ENCODE measurements at places on chromosomes 16 and 17. TPM values are rescaled to one million over a fixed set of nuclear protein-coding genes. Genes with fewer than 3 reads are reported as not detected.

CCNF gene
- 8.0 TPM for polyA plus RNA-seq

TVP23A gene
- 2.8 TPM for polyA plus RNA-seq

DNA sequence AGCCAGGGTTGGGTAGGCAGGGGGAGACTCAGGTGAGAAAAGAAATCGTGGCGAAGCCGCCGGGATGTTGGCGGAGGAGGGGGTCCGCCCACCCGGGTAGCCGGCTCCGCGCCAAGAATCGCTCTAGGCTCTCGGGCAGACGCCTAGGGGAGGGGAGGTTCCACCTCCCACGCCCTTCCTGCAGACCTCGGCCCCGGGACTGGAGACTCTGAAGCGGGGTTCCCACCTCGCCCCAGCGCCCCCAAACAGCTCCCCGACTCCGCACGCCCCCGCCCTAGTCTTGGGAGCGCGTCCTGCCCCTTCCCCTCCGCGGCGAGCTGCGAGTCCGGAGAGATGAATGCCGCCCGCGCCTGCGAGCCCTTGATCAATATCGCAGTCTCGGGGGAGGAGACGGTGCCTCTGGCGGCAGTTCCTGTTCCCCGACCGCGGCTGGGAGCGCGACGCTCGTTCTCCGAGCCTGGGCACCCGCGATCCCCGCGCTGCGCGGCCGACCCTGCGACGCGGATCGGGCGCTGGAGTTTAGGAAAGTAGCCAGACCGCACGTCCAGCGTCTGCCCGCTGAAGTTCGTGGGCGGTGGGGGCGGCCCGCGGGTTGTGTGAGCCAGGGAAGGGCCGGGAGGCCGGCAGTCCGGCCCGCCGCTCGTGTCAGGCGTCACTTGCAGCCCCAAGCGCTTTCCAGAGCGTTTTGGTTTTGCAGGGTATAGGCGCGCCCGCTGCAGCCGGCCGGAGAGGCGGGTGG, 790 bp downstream of the CRHR1 start:
- DNase-seq, result peak; percentile 16

GRCh38 chr17:79940459-79941087, 95.1 kb downstream of the TBC1D16 start:
- no peak for DNase-seq

DNA sequence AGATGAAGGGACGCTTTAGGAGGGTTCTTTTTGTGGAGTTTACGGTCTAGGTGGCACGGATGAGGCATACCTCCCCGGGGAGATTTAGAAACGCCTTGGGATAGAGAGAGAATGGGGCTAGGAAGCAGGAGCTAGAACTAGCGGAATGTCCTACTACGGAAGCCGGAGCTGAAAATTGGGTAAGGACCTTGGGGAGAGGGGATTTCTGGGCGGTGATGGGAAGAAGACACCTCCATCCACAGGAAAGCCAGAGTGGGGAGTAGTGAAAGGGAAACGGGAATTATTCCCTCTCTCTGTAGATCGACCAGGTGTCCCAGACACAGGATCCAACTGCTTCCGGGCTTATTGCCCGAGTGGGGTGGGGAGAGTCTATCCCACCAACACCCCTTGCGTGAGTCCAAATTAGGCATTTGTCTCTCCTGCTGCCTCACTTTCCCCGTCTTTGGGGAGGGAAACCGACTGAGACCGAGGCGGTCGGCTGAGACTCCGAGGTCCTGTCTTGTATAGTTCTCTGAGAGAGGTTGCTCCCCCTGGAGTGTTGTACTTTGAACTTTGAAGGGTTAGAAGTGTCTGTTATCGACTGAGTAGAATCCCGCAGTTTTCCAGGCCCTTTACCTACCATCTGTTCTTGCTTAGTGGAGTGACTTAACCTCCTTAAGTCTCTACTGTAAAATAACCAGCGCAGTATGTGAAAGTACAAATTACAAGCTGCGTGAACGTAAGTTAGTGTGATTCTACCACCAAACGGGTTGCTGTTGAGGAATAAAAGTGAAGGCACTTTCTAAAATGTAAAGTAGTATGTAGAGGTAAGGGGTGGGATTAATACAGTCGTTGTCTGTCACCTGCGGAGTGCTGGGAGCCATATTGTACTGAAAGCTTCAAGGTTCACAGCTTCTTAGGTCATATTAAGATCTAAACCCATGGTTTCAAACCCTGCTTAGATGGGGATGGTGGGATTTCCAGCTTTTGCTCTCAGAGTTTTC, 1.0 kb downstream of the RSPRY1 start:
- peak; percentile 75 for DNase-seq

DNA sequence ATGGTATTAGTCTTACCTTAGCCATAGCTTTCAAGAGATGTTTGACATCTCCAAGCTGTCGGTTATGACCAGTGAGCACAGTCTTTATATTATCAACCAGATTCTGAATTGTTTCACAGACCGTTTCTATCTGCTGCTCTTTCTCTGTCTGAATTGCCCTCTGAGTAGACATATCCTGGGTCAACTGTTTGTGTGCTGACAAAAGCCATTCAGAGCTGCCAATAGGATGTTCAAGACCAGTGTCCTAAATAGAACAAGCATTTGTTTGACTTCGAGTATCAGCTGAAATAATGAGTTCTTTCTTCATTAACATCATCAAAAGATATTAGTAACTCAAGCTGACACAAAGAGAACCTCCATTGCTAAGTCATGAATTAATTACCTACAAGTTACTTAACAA, 14.9 kb upstream of the ARL6IP1 start:
- no peak for DNase-seq

DNA sequence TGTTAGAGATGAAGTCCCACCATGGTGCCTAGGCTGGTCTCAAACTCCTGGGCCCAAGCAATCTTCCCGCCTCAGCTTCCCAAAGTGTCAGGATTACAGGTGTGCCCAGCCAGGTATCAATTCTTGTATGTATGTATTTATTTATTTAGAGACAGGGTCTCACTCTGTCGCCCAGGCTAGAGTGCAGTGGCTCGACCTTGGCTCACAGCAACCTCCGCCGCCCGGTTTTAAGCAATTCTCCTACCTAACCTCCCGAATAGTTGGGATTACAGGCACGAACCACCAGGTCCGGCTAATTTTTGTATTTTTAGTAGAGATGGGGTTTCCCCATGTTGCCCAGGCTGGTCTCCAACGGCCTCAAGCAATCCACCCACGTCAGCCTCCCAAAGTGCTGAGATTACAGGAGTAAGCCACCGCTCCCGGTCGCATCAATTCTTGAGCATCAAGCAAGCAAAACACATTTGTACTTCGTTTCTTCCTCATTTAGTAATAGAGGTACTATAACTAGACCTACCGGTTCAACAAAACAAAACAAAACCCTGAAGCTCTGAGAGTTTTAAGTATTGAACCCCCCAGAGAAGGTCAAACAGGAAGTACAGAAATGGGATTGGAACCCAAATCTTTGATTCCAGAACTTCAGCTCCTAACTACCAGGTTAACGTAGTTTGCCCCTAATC, 1.0 kb upstream of the ZNF500 start:
- no peak for DNase-seq

DNA sequence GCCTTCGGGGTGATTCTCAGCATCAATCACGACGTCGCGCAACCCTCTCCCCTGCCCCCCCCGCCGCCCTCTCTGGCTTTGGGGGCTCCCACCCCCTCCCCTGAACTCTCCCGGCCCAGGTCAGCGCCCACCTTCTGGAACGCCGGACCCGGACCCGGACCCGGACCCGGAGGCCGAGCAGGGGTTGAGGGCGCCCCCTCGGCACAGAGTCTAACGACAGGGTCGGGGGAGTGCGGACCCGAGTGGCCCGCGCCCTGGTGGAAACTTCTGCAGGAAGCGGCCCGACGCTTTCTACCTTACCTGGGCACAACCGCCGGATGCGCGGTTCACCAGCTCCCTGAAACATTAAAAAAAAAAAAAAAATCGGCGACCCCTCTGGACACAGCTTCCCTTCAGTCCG, 16.2 kb downstream of the SALL1 start:
- DNase-seq, result no peak

C16orf96 gene
- 0.33 TPM for polyA plus RNA-seq

DNA sequence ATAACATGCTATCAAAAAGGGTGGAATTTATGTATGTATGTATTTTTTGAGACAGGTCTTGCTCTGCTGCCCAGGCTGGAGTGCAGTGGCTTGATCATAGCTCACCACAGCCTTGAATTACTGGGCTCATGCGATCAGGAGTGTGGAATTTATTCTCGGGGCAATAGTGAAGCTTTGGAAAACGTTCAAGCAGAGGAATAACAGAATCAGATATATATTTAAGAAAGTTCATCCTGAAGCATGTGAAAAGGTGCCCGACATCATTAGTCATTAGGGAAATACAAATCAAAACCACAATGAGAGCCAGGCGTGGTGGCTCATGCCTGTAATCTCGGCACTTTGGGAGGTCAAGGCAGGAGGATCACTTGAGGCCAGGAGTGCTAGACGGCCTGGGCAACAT, 7.7 kb upstream of the ITGAE start:
- no peak for DNase-seq

SKAP1 gene
- 0.52 TPM for polyA plus RNA-seq

DNA sequence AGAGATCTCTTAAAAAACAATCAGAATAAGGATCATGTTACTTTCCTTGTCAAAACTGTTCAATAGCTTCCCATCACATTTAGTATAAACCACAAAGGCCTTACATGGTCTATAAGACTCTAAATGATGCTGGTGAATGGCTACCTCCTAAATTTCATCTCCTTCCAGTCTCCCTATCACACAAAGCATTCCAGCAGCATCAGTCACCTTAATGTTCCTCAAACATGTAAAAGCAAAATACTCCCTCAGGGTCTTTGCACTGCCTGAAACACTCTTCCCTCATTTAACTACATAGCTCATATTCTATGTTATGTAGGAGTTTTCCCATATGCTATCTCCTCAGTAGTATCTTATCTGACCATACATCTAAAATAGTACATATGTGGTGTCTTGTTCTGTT, 53.5 kb upstream of the INTS2 start:
- no peak for DNase-seq

CA10 gene
- 4.0 TPM for polyA plus RNA-seq

DNA sequence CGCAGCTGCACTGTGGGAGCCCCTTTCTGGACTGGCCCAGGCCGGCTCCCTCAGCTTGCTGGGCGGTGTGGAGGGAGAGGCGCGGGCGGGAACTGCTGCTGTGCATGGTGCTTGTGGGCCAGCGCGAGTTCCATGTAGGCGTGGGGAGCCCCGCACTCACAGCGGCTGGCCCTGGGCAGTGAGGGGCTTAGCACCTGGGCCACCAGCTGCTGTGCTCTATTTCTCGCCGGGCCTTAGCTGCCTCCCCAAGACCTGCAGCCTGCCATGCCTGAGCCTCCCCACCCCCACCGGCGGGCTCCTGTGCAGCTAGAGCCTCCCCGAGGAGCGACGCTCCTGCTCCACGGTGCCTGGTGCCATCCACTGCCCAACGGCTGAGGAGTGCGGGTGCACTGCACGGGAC, 1.7 kb downstream of the MTHFSD start:
- no peak for DNase-seq

GRCh38 chr17:59110973-59111372, 4.3 kb upstream of the TRIM37 start:
- no peak for DNase-seq

PPL gene
- polyA plus RNA-seq, result 1.1 TPM

- DNase-seq, result no peak
Observed at GRCh38 chr17:47685556-47686275, 8.2 kb upstream of the TBKBP1 start.

MT4 gene
- not detected for polyA plus RNA-seq

KRT31 gene
- 5.5 TPM for polyA plus RNA-seq

GRCh38 chr16:55435387-55435786, 43.6 kb upstream of the MMP2 start:
- no peak for DNase-seq

DNA sequence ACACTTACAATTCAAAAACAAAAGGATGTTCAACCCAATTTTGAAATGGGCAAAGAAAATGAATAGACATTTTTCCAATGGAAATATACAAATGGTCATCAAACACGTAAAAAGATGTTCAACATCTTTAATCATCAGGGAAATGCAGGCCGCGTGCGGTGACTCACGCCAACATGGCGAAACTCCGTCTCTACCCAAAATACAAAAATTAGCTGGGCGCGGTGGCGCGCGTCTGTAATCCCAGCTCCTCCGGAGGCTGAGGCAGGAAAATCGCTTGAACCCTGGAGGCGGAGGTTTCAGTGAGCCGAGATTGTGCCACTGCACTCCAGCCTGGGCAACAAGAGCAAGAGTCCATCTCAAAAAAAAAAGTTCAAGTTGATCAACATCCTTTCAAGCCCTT, 1.8 kb upstream of the CLUAP1 start:
- DNase-seq, result no peak

TIGD7 gene
- 6.5 TPM for polyA plus RNA-seq

CDYL2 gene
- polyA plus RNA-seq, result 2.4 TPM

PERCC1 gene
- 0.49 TPM for polyA plus RNA-seq

DNA sequence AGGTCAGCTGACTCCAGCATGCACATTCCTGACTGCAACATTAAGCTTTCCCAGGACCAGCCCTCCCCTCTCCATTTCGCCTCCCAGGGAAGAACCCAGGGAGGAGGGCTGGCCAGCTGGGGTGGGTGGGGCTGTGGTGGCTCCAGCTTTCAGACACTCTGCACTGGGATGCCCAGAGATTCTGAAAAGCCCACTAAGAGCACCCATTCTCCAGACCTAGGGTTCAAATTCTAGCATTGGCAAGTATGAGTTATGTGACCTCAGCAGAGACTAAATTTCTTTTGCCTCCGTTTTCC, 7.8 kb downstream of the DLX3 start:
- no peak for DNase-seq

ELMO3 gene
- polyA plus RNA-seq, result 1.7 TPM

DNA sequence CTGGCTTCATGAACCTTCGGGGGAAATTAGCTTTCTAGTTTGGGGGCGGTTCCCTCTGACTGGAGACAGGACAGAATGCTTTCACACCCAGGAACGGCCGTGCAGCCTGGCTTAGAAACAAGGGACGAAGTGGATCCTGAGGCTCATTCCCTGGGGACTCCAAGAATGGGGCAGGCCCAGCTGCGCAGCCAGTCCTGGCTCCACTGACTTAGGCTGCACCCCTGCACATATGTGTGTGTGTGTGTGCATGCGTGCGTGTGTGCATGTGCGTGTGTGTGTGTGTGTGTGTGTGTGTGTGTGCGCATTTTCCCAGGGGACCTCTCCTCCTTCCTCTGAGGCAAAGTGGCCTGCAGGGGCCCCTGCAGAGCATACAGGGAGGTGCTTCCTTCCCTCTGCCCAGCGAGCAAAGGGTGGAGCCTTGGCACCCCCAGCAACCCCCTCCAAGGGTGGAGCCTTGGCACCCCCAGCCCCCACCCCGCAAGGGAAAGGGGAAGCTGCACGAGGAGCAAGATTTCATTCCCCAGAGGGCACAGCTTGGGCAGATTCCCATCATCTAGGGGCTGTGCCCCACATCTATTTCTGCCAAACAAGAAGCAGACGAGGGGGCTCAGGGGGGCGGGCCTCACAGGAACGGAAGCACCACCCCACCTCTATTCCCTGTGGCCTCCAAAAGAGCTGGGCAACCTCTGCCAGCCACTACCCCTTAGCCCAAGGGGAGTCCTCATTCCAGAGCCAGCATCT, 97.6 kb upstream of the CBX4 start:
- DNase-seq, result no peak

GRCh38 chr17:2172077-2172851, 117.4 kb downstream of the HIC1 start:
- DNase-seq, result peak; percentile 99

RAB37 gene
- 1.6 TPM for polyA plus RNA-seq

PRDM7 gene
- polyA plus RNA-seq, result not detected
